ENCODE measurements at places on chromosomes 13 and 19. TPM values are rescaled to one million over a fixed set of nuclear protein-coding genes. Genes with fewer than 3 reads are reported as not detected.

Gene CEACAM1
- not detected for total RNA-seq

Gene ZNF600
- 4.7 TPM for total RNA-seq

Gene ZNF175
- 8.7 TPM for total RNA-seq

Gene ATP8B3
- 2.8 TPM for total RNA-seq

Gene SMAD9
- total RNA-seq, result 5.2 TPM

Gene SELENOV
- total RNA-seq, result not detected

Gene INSR
- 30.6 TPM for total RNA-seq

Gene BEST2
- total RNA-seq, result not detected

Gene C19orf67
- 0.17 TPM for total RNA-seq

Gene ZNF433
- 6.1 TPM for total RNA-seq

Gene TPTE2
- total RNA-seq, result not detected

Gene CTXN1
- total RNA-seq, result 2.5 TPM

Gene MCF2L
- total RNA-seq, result 0.33 TPM

Gene THSD1
- total RNA-seq, result 8.3 TPM

Gene SYNE4
- total RNA-seq, result 0.50 TPM

Gene CBY2
- total RNA-seq, result not detected

Gene KLC3
- total RNA-seq, result under 0.01 TPM

Gene ZNF419
- total RNA-seq, result 13.7 TPM

Gene NLRP4
- not detected for total RNA-seq

Gene C1QTNF9
- total RNA-seq, result not detected

Gene ZNF426
- 32.7 TPM for total RNA-seq

Gene OR7A5
- total RNA-seq, result not detected

Gene PRR20B
- total RNA-seq, result not detected

Gene AMER2
- not detected for total RNA-seq

Gene PRX
- total RNA-seq, result 2.2 TPM

Gene SPTBN4
- total RNA-seq, result 18.4 TPM

Gene DYRK1B
- 17.7 TPM for total RNA-seq

Gene PSG11
- total RNA-seq, result not detected

Gene SH2D3A
- total RNA-seq, result 0.15 TPM

Gene SIN3B
- total RNA-seq, result 32.3 TPM

Gene SPHK2
- total RNA-seq, result 18.0 TPM

Gene SKA3
- 8.1 TPM for total RNA-seq

Gene CD70
- total RNA-seq, result not detected

Gene U2AF1L4
- 4.6 TPM for total RNA-seq

Gene OR7D2
- not detected for total RNA-seq

Gene ZNF439
- 6.9 TPM for total RNA-seq

Gene GPR4
- 0.73 TPM for total RNA-seq

Gene PARP4
- 51.4 TPM for total RNA-seq

Gene TNFRSF19
- total RNA-seq, result 117 TPM

Gene NFKBIB
- 9.9 TPM for total RNA-seq

Gene MAP4K1
- total RNA-seq, result 0.58 TPM

Gene ZNF283
- total RNA-seq, result 12.6 TPM

Gene FGF22
- not detected for total RNA-seq

Gene CLEC11A
- total RNA-seq, result 64.9 TPM

Gene LSR
- 0.29 TPM for total RNA-seq

Gene CD22
- total RNA-seq, result not detected

Gene UGGT2
- 50.0 TPM for total RNA-seq

Gene PCDH17
- 0.15 TPM for total RNA-seq

Gene IL4I1
- total RNA-seq, result 1.3 TPM

Gene RUVBL2
- 353 TPM for total RNA-seq

Gene ZNF566
- 6.4 TPM for total RNA-seq

Gene CCL25
- total RNA-seq, result not detected

Gene ATP4A
- total RNA-seq, result not detected

Gene C19orf38
- total RNA-seq, result 1.7 TPM

Gene RFXAP
- total RNA-seq, result 1.3 TPM

Gene SYDE1
- total RNA-seq, result 30.4 TPM
